Stimulated activated CD4-positive, alpha-beta T cell treated with anti-CD3 and anti-CD28 coated beads, Interleukin-4, amount 100 ng/mL, for 4 hours (primary cell): ENCODE measurements at places on chromosomes 3 and 15.

GRCh38 chr15:58643996-58644395 lies 105.5 kb downstream of the ADAM10 start:
- no peak for DNase-seq

- no peak for DNase-seq
Observed at GRCh38 chr3:74122281-74122680, 492.2 kb downstream of the CNTN3 start.

DNA sequence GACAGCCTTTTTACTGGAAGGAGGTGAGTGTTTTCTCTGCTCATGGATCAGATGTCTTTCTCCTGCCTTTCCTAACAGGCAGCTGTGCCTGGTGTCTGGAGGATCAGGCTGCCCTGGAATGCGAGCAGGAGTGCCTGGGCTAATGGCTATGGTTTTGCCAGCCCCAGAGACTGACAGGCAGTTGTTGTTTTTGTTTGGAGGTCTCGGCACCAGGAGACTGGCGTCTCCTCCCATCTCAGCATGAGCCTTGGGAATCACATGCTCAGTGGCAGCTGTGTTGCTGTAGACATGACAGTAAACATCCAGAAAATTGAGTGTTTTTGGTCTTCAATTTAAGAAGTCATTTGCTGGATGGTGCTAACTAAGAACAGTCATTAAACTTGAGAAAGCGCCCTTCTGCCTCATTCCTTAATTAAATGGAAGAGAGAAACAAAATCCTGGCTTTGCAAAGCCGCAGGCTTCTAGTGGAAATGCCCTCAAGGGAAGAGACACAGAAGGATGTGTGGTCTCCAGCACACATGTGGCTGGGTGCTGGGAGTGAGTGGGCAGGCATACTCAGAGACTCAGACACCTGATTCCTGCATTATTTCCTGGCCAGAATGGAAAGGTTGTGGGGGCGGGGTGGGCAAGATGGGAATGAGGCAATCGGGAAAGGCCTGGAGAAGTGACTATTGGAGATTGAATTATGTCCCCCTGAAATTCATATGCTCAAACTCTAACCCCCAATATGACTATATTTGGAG lies 97.0 kb upstream of the NMNAT3 start:
- DNase-seq = no peak

GRCh38 chr3:172294223-172294806 lies 153.9 kb downstream of the GHSR start:
- DNase-seq = no peak

- peak; percentile 12 for DNase-seq
Observed at GRCh38 chr15:76286271-76286879, 24.9 kb downstream of the ETFA start.

DNA sequence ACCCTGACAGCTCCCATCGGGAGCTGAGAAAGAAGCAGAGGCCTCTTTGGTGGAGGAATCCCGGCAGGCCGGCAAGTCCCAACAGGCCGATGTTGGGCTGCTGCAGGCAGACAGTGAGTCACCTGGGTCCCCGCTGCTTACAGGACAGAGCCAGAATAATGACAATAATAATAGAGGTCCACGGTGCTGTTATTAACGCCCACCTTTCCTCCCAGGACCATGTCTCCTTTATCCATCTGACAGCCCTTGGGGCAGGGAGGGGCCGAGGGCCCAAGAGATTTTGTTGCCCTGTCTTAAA lies 29.3 kb upstream of the MAGEF1 start:
- DNase-seq = no peak

DNA sequence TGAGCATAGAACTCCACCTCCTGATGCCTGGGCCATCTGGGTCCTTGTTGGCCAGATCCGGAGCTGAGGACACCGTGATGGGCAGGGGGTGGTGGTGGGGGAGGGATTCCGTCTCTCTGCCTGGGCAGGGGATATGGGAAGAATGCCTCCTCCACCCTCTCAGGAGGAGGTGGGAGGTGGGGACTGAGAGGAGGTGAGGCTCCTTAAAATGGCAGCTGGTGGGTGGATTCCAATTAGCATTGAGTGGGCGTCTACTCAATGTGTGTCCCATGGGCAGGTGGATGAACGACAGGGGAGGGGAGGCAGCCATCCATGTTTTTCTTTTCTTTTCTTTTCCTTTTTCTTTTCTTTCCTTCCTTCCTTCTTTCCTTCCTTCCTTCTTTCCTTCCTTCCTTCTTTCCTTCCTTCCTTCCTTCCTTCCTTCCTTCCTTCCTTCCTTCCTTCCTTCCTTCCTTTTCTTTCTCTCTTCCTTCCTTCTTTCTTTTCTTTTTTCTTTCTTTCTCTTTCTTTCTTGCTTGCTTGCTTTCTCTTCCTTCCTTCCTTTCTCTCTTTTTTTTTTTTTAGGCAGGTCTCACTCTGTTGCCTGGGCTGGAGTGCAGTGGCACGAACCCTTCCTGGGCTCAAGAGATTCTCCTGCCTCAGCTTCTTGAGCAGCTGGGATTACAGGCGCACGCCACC lies 5.0 kb downstream of the SLC28A1 start:
- no peak for DNase-seq

DNA sequence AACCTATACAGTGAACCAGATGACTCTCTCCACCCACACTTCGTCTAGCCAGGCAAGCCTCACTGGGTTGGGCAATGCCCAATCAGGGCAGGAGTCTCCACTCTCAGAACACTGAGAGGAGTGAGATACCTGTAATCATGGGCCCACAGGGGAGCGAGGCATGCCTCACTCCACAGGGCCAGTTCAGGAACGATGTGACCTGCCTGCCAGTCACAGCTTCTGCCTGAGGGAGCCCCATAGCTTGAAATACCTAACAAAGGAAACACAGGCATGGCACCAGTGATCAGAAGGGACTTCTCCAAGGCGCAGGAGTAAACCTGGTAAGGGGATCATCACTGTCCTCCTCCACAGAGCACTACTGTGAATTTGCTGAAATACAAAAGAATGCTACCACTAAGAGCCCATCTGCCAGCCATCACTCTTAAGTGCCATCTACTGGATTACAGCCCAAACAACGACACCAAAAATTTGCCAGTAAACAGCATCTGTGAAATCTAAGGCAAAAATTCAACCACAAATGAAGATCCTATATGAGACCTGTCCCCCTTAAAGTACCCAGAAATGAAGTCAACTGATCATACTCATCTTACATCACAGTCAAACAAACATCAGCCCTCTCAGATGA lies 689.9 kb upstream of the SEMA6D start:
- DNase-seq = no peak

- no peak for DNase-seq
Observed at GRCh38 chr15:65790694-65791334, 1.3 kb downstream of the DENND4A start.

DNA sequence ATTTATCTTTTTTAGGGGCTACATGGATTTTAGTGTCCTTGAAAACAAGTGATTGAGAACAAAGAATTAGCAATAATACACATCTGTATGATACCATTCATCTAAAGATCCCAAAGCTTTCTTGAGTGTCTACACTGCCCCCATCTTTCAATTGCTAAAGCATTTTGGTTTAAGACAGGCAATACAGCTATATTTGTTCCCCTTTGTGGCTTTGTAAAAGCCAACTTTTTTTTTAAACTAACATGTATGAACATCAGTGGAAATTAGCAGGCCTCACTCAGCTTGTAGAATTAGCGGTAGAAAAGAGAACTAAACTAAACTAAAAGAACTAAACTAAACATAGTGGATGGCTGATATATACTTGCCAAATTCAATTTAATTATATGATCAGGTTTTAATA lies 449.6 kb downstream of the MECOM start:
- DNase-seq = no peak

GRCh38 chr15:96324192-96324895 lies 6.2 kb upstream of the NR2F2 start:
- no peak for DNase-seq

GRCh38 chr15:60400944-60401343 lies 3.2 kb upstream of the ANXA2 start:
- DNase-seq = no peak

DNA sequence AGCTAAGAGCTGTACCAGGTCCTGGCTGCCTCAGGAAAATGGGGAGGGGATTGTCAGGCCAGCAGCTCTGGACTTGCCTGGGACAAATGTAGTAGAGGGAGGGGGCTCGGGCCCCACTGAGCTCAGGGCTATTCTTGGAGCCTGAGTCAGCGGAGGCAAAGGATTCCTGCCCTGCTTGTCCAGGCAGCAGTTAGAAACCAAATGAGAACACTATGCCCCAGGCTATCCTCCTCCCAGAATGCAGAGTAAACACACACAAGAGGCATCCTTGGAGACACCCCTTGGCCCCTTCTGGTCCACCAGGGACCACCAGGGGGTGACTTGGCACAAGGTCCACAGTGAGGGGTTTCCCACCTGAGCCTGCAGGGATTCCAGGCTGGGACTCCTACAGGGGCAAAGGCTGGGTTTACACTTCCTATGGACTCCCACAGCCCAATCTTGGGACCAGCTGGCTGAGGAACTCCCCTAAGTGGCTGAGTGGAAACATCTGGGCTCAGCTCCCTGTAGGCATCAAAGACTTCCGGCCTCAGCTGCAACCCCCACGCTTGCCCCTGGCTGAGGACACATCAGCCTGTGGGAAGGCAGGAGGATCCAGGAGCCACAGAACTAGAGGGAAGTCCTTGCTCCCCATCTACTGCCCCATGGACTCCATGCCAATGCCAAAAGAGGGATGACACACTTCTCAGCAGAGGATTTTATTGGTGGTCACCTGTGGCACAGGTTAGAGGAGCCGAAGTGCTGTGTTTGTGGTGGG lies 3.4 kb upstream of the COL7A1 start:
- DNase-seq = no peak

- peak; percentile 73 for DNase-seq
Observed at GRCh38 chr15:40338041-40338657, 2.6 kb downstream of the CCDC9B start.

- no peak for DNase-seq
Observed at GRCh38 chr3:105733356-105733755, 135.5 kb downstream of the CBLB start.

DNA sequence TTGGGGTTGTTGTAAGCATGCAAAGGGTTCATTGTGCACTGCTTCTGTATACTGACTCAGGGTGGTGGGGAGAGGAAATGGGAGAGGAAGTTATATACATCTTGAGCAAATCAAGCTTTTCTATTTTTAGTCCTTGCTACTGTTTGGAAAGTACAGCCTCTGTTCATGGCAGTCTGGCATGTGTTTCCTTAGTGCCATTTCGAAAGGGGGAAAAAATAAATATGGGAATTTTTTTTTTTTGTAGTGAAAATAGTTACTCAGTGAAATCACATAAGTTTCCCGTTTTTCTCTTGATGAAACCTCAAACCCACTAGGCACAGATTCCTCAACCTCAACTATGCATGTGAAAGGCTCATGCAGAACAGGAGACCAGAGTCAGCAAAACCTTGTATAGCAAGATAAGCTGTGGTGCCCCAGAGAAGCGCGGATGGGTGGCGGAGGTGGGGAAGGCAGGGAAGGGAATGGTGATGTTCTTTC lies 353.3 kb downstream of the LPP start:
- no peak for DNase-seq

GRCh38 chr3:80244390-80244789 lies 476.6 kb upstream of the ROBO1 start:
- DNase-seq = no peak

GRCh38 chr3:37701734-37702433 lies 159.8 kb upstream of the CTDSPL start:
- no peak for DNase-seq

DNA sequence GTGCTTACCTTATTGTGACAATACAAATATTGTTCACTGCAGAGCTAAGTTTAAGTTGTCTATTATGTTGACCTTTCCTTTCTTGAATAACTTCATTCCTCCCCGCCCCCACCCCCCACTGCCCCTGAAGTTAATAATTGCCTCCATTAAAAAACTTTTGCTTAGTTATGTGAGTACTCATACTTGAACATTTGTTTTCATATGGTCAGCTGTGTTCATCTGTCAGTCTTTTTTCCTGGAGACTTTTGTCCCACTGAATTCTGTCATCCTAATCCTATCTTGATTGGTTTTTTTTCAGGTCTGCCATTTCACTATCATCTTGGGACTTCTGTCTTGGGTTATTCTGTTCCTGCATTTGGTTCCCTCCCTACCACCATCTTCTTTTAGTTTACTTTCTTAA lies 8.5 kb downstream of the SLC25A36 start:
- DNase-seq = no peak

- no peak for DNase-seq
Observed at GRCh38 chr15:64521201-64521600, 60.8 kb downstream of the ZNF609 start.

DNA sequence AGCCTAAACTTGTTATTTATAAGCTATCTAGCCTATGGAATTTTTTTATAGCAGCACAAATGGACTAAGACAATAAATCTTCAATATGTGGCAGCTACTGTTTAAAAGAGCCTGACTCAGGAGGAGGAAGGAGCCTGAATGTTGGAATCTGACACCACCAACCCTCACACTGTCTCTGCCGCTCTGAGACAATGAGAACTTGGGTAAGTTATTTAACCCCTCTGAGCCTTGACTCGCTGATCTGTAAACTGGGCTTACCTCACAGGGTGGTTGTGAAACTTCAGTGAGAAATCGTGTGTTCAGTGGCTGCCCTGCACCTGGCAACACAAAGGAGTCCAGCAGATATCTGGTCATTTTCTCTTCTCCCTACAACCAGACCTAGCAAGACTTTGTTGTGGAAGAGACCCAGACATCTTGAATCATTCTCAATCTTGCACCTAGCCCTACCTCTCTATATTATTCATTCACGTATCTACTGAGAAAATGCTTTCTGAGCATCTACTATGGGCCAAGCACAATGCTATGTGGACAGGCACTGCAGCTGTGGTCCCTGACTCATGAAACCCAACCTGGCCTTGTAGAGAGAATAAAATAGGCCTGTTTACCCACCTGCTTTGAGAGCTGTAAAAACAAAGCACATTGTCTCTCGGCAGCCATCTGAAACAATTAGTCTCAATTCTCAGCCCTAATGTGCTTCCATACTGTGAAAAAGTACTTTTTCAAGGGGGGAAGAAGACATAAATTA lies 81.9 kb upstream of the SLC25A36 start:
- no peak for DNase-seq

GRCh38 chr15:56410721-56411120 lies 45.5 kb downstream of the TEX9 start:
- DNase-seq = no peak

DNA sequence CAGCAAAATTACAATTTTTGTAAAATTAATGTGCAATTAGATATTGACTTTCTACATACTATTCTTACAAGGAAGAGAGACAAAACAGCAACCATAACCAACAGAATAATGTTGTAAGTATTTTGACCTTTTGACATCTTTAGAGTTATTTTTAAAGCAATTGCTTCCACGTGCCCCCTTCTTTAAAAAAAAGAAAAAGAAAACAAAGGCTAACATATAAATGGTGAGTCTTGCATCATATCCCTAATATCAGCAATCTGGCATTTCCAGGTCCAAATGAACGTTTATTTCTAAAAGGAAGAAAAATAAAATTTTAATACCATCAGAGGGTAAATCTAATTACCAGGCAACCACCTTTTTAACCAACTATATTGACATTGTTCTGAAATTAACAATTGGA lies 19.3 kb upstream of the STRIT1 start:
- no peak for DNase-seq

- DNase-seq = no peak
Observed at GRCh38 chr15:93051236-93052089, 37.5 kb downstream of the RGMA start.

DNA sequence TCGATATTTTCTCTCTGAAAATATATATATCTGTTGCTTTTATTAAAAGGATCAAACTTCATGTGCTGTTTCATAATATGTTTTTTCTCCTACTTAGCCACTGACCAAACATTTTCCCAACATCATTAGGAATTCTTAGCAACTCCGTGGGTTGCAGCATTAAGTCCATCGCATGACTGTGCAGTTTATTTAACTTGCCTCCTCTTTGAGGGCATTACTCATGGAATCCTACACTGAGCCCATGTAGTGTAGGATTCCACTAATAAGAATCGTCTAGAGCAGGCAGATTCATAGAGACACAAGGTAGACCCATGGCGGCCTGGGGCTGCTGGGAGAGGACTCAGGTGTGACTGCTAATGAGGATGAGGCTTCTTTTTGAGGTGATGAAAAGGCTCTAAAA lies 49.3 kb downstream of the CMTM6 start:
- DNase-seq = no peak
